ENCODE measurements at places on chromosomes 16 and 17.

- peak; percentile 39 for DNase-seq
These were observed 8.4 kb upstream of the SHCBP1 start for GRCh38 chr16:46629331-46630219.

GRCh38 chr16:57807252-57807967, 5.1 kb upstream of the KIFC3 start:
- no peak for DNase-seq

DNA sequence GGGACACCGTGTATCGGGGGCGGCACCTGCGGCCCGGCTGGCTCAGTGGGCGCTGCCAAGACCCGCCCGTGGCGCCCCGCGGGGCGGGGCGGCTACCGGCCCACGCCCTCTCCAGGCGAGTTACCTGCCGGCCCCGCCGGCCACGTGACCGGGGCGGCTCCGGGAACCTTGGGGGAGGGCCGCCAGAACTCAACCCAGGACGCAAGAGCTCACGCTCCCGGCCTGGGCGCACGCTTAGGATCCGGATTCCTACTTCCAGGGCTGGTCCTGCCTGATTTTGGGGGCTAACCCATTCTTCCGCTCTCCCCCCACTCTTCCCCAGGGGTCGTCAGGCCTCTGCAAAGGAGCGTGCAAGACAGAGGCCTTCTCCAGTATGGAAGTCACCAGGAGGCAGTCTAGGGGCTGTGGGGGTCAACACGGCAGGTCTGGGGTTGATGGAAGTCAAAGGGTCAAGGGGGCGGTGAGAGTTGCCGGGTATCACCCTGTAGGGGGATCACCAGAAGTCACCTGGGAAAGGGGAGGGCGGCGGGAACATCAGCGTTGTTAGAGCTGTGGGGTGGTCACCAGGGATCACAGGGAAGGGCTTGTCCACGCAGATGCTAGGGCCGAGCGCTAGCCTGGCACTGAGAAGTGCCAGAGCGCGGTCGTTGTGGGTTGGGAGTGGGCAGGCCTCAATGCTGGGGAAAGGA, 354 bp upstream of the ESRP2 start:
- no peak for DNase-seq

GRCh38 chr17:79947351-79948031, 88.2 kb downstream of the TBC1D16 start:
- no peak for DNase-seq

DNA sequence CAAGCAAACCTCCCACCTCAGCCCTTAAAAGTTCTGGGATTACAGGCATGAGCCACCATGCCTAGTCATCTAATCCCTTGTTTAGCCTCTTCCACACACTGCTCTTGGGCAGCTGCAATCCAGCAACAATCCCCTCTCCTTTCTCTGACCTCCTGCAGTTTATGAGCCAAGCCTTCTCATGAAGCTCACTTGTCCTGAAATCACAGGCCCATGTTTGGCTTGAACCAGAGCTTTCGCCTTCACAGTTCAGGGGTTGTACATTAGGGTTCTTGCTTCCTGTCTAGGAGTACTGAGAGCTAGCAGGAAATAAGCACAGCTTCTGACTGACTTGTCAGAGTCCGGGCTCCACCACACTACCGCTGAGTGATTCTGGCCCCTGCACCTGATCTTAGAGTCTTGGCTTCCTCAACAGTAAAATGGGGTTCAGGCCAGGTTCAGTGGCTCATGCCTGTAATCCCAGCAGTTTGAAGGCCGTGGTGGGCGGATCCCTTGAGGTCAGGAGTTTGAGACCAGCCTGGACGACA, 16.3 kb downstream of the ERAL1 start:
- DNase-seq, result no peak

- no peak for DNase-seq
These were observed 44.0 kb downstream of the IRX6 start for GRCh38 chr16:55367866-55368603.

GRCh38 chr17:58889928-58890327, 134.3 kb downstream of the PPM1E start:
- no peak for DNase-seq

DNA sequence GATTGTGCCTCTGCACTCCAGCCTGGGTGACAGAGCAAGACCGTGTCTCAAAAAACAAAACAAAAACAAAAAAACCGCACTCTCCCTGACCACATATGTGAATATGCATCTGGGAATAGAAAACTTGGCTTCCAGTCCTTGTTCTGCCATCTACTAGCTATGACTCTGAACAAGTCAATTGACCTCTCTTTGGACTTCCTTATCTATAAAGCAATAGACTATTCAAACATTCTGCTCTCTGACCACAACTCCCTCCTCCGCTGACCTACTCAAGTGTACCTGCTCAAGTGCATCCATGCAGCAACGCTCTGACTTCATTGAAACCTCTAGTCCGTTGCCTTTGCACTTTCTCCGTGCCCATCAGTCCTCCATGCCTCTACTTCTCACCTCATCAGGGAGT, 52.6 kb upstream of the KDM6B start:
- DNase-seq, result no peak

GRCh38 chr16:52384378-52384777, 162.6 kb downstream of the TOX3 start:
- no peak for DNase-seq

DNA sequence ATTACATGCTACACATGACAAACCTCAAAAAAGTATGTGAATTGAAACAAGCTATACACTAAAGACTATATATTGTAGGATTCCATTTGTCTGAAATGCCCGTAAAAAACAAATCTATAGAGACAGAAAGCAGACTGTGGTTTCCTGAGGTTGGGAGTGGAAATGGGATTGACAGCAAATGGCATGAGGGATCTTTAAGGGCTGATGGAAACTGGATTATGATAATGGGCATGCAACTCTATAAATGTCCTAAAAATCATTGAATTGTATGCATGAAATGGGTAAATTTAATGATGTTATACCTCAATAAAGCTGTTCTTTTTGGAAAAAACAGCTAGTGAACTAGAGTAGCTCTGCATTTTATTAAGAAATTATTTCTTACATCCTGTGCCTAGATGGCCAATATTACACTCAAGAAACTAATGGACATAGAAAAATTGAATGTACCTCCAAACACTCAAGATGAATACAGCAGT, 416 bp upstream of the ANKS4B start:
- DNase-seq, result no peak

GRCh38 chr17:40515491-40516041, 14.1 kb upstream of the TNS4 start:
- no peak for DNase-seq

GRCh38 chr16:72198771-72199201, 26.8 kb upstream of the PMFBP1 start:
- no peak for DNase-seq

DNA sequence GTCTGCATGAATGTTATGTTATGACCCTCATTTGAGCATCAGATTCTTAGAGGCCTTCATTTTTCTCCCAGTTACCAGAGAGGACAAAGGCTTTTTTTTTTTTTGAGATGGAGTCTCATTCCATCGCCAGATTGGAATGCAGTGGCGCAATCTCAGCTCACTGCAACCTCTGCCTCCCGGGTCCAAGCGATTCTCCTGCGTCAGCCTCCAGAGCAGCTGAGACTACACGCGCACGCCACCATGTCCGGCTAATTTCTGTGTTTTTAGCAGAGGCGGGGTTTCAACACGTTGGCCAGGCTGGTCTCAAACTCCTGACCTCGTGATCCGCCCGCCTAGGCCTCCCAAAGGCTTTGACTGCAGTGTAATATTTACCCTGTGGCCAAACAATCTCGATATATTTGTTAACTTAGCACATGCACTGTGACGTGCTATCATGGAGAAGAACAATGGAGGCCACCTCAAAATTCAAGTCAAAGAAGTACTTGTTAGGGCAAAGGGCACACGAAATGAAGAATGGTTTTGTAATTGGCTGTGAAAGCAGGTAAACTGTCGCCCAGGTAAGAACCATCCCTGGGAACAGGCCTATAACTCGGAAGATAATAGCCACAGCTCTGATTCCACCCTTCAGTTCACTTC, 303.4 kb downstream of the SLC39A11 start:
- DNase-seq, result no peak

DNA sequence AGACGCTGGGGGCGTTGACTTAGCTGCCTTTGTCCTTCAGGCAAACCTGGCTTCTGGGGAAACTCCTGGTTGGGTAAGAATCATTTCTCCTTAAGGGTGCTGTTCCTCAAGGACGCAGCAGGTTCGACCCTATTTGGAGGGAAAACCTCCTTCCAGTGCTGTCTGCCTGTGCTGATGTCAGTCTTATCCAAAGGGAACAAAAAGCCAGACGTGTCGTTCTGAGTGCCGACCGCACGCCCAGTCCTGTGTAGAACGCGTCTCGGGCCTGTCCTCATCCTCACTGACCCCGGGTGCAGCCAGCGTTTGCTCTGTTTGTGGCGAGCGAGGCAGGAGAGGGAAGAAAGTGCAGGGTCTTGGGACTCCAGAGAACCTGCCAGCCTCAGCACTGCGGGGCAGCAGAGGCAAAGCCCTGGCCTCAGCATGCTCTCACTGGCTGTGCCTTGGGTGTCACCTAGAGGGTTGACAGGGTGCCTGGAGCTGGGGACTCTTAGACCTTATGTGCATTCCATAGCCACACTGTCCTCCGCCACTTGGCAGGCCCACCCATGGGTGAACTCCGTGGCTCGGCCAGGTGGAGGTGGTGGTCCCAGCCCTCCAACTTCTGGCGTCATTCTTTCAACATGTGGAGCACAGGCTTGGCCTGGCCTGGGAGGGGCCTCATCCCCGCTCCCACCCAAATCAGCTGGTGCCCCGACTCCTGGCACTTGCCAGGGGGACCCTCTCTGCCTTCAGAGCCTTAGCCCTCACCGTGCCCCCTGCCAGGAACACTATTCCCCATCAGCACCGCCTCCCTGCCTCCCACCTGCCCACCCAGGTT, 6.0 kb downstream of the SNN start:
- no peak for DNase-seq

DNA sequence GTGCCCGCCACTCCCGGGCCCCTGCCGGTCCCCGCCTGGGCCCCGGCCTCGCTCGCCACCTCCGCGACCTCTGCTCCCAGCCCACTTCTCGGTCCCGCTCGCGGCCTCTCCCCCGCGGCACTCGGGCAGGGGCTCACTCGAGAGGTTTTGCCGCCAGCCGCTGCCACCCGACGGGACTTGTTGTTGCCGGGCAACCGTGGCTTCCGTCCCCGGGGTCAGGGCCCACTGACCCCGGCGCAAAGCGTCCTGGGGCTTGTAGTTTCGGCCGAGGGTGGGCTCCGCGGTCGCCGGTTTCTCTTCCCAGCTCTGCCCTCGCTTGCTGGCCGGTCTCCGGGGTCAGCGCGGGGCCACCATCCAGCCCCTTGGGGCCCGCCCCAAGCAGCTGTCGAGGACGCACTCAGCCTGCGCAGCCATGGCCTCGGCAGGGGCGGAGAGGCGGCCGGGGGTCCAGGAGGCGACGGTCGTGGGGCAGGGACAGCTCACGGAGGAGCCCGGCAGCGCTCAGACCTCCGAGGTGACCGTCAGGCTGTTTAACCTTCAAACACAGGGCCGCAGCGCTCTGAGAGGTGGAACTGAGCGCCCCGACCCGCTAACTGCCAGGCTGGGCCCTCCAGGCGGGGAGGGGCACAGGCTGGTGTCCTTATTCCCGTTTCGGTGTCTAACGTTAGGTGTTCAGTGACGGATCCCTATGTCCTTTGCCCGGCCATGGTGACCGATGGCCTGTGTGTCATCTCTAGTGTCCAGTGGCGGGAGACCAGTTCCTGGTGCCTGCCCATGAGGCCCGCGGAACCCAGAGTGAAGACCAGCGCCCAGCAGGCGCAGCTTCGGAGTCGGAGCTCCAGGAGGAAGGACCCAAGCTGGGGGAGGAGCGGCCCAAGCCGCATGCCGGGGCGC, at the start of the genes C16orf86 and ENKD1:
Gene C16orf86, plus strand, starts transcription at position 256 of the 894 bp plus-strand sequence. Its CDS starts 157 bp downstream, at position 413.
Gene ENKD1, minus strand, starts transcription at position 192 of the 894 bp plus-strand sequence. CDS start 308 bp downstream, outside the sequence.
- DNase-seq, result peak; percentile 31

- no peak for DNase-seq
These were observed 24.4 kb upstream of the VAT1L start for GRCh38 chr16:77763994-77764393.

DNA sequence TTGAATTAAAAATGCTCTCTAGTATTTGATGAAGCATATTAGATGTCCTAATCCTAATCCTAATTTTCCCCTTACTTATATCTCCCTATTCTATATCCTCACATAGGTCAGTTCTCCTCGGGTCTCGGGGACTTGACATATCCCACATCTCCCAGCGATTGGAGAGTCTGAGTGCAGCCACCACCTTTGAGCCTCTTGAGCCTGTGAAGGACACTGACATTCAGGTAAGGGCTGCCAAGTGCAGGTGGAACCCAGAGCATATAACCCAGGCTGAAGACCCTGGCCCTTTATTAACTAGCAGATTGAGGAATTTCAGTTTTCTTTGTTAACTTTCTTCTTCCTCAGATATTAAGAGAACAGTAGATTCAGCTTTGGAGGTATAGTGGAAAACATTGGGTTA, 28.5 kb downstream of the NUP93 start:
- DNase-seq, result no peak

DNA sequence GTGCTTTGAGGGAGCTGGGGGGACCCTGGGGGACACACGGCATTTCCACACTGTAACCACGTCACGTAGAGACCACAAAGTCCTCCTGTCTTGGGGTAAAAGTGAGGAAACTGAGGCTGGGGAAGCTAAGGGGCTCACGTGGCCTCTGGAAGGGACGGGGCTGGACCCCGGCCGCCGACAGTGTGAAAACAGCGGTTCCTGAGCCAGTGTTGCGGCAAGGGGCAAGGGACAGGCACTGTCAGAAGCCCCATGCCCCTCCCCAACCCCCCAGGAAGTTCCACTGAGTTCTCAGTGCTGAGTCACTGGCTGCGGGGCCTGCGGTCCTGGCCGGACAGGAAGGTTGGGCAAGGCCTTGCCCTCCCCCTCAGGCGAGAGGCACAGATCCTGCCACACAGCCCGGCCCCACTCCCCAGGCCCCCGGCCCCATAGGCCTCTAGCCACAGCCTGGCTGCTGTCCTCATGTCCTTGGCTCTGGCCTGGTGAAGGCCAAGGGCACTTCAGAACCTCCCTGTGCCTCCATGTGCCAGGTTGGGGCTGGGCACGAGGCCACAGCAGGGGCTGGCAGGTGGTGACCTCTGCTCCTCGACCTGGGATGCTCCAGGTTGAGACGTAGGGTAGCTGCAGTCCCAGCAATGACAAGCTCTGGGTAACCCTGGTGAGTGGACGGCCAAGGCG, 5.0 kb upstream of the CCDC57 start:
- no peak for DNase-seq

GRCh38 chr16:13883881-13884280, 36.1 kb upstream of the ERCC4 start:
- DNase-seq, result no peak

Data from SHP77 treated with DMSO at 0.1 percent for 48 hours (cell line).